ENCODE measurements at places on chromosomes 16 and 17. TPM values are rescaled to one million over a fixed set of nuclear protein-coding genes. Genes with fewer than 3 reads are reported as not detected.

- DNase-seq, result no peak
Observed at GRCh38 chr16:733382-734207, 6.7 kb downstream of the HAGHL start.

MFSD11 gene
- 32.6 TPM for polyA plus RNA-seq

KRTAP4-4 gene
- not detected for polyA plus RNA-seq

ZPBP2 gene
- not detected for polyA plus RNA-seq

- no peak for DNase-seq
Observed at GRCh38 chr16:88943131-88943664, 33.8 kb downstream of the CBFA2T3 start.

ATAD5 gene
- polyA plus RNA-seq, result 13.4 TPM

GRCh38 chr17:81916234-81917001, 1.6 kb downstream of the SIRT7 start:
- DNase-seq, result no peak

DNA sequence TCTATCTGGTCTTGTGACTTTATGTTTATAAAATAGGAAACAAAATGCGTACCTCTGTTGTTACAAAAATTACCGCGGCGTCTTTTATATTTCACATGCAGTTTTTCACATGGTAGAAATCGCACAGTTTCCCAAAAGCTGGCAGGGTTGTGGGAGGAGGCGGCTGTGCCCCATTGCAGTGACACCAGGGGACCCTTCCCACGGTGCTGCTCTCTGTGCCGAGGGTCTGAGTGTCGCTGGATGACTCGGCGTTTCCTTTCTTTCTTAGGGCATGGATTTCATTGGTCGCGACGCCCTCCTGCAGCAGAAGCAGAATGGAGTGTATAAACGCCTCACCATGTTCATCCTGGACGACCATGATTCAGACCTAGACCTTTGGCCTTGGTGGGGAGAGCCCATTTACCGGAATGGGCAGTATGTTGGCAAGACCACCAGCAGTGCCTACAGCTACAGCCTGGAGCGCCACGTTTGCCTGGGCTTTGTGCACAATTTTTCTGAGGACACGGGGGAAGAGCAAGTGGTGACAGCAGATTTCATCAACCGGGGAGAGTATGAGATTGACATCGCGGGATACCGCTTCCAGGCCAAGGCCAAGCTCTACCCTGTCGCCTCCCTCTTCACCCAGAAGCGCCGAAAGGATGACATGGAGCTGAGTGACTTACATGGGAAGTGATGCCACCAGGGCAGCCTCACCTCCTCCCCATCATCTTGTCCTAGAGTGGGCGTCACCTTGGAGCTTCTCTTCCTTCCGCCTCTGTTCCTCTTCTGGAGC, 17.2 kb upstream of the CLEC18C start:
- no peak for DNase-seq

GRCh38 chr17:10772425-10773380, 31.2 kb downstream of the TMEM238L start:
- DNase-seq, result peak; percentile 59

TM4SF5 gene
- 1.1 TPM for polyA plus RNA-seq

DNA sequence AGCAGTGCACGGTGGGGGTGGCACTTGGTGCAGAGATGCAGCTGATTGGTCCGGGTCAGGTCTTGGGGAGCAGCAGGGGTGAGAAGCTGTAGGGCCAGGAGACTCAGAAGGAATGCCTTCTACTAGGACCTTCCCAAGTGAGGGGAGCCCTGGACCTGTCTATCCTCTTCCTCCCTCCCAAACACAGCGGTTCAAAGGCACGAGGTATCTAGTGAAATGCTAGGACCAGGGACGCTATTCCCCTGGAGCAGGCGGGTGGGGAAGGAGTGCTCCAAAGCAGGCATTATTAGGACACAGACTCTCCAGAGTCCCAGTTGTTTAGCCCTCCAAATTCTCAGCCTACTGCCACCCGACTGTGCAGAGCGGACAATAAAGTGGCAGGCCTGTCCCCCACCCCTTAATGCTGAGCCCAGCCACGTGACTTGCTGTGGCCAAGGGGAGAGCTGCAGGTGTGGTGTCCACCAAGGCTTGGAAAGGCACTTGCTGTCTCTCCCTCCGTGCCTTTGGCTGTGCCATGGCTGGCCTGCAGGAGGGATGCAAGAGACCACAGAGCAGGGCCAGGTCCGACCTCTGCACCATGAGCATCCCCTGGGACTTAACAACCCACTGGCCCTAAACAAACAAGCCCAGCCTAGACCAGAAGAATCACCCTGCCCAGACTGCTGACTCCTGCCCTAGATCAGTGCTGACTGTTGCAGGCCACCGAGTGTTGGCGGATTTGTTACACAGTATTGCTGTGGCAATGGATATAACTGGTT, 97.2 kb downstream of the TBC1D16 start:
- DNase-seq, result no peak

DNA sequence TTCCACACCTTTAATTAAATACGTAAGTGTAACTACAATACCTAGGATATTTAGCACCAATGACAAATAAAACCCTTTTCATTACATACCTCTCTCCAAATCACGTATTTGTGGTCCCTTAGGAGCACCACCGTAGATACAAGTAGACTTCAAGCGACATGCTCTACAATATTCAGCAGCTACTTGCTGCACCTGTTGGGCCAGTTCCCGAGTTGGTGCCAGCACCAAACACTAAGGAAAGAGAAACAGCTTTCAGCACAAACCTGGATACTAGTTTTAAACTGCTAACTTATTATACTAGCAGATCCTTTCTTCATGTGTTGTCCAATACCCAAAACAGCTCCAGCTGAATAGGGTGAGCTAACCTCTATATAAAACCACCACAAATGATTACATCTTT, 2.7 kb downstream of the DDX5 start:
- no peak for DNase-seq

DNA sequence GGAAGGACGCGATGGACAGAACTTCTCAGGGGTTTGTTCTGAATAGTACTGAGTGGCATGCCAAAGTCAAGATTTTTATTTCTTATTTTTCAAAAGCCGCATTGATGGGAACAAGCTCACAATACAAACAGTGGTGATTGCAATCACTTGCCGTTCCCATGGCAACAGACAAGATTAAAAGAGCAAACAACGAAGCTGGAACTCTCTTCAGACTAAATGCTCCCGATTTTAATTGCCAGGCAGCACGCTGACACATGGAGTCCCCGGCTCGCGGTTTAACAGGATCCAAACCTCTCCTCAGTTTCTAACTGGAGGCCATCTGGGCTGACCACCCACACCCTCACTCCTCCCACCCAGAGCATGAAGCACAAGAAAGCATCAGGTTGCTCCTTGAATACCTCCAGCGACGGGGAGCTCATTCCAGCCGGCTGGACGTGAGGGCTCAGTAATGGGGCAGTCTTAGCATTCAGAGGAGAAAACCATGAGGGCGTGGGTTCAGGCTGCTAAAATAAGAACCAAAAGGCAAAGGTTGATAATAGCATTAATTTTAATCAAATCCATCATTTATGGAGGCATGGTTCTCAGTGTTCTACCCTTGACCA, 41.5 kb downstream of the AIPL1 start:
- no peak for DNase-seq

DNA sequence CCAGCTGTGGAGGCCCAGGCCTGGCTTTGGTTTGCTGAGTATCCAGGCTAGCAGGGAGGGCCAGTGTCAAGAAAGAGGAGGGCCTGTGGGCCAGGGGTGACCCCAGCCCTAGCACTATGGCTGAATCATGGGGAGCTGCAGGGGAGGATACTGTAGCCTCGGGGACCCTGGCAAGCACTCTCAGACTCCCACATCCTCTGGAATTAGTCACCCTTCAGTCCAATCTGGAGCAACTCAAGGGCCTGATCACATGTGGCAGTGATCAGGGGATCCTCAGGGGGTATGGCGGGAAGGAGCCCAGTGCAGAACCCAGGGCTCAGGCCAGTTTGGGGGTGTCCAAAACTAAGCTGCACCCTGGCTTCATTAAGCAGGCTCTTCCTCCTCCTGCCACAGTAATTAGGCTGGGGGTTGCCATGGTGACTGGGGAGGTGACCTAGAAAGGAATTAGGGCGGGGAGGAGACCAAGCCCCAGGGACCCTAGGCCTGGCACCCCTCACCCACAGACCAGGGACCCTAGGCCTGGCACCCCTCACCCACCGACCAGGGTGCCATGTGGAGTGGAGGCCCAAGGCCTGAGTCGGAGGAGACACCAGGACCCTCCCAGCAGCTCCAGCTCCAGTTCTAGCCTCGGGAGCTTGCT, 5.8 kb downstream of the NLGN2 start:
- no peak for DNase-seq
